Suppressor macrophage (primary cell): ENCODE measurements at places on chromosomes 12 and 14.

DNA sequence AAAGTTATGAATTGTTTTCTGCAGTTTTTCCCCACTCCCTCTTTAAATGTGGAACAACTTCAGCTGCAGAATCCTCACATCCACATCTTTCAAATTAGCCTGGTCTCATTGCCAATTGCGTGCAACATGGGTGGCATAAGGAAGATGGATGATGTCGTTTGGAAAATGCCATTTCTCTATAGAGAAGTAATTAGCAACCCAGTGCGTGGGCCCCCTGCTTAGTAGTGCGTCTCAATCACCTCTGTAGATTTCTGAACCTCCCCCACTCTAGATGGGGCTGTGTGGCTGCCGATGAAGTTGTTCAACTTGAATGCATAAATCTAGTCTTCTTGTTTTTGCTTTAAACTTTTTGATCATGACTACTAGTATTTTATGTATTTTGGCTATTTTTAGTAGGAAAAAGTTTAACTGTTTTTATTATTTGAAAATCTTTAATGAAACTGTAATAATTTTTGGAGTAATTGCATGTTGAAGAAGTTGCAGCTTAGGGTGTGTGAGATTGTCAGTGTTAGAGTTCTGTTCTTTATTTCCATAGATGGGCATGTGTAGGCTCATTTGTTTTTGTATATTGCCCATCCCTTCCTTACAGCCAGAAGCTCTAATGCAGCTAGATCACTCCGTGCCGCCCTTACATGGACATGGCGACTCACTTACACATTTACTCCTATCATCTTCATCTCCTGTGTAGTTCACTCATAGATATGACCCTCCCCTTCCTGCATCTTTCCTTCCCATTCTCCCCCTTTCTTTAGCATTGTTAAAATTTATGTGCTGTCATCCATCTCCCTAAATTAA, 358.2 kb downstream of the DIO2 start:
- no peak for DNase-seq

- no peak for DNase-seq
Observed at GRCh38 chr14:58783792-58784511, 146.2 kb downstream of the DACT1 start.

DNA sequence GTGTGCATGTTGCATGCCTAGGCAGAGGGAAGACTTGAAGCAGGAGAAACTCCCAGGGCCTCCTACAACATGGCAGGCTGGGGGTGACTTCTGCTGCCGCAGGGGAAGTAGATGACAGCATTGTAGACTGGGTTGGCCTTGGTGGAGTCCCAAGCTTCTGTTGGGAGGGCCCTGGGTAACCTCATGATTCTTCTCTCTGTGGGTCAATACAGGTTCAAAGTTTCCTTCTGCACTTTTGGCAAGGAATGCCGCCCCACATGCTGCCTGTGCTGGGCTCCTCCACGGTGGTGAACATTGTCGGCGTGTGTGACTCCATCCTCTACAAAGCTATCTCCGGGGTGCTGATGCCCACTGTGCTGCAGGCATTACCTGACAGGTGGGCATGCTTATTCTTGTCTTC, 78.4 kb upstream of the RIC8B start:
- DNase-seq, result no peak

GRCh38 chr12:79911889-79912656, 22.8 kb downstream of the PPP1R12A start:
- no peak for DNase-seq

DNA sequence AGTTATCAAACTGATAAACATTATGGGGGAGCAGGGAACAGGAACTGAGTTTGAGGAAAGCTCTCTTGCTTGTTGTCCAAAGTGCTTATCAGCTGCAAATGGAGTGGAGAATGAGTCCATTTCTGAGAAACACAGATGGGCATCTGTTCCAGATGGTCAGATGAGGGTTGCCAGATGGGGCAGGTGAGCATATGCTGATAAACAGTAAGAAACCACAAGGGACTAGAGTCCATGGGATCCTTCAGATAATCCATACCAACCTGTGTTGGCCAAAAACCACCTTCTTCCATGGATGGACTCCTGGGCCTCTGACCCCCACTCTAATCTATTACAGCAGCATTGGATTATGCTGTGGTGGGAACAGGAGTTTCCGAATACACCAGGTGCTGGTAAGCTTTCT, 38.3 kb downstream of the GNS start:
- DNase-seq, result no peak

DNA sequence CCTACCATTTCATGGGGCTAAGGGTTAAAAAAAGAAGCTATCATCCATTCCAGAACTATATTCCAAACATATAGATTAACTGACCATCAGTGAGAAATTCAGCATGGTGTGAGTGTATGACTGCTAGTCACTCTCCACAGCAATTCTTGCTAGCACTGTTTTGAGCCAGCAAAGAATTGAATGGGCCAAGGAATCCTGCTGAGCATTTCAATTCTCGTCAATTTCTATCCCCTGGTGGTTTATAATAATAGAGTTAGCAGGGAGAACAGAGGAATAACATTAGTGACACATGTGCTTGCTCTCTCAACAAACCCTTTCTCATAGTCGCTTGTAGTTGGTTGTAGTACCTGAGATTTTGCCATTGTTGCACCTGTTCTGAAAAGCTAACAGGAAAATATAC, 7.2 kb downstream of the MBIP start:
- DNase-seq, result no peak

- no peak for DNase-seq
Observed at GRCh38 chr14:24093207-24093900, 757 bp upstream of the PCK2 start.

DNA sequence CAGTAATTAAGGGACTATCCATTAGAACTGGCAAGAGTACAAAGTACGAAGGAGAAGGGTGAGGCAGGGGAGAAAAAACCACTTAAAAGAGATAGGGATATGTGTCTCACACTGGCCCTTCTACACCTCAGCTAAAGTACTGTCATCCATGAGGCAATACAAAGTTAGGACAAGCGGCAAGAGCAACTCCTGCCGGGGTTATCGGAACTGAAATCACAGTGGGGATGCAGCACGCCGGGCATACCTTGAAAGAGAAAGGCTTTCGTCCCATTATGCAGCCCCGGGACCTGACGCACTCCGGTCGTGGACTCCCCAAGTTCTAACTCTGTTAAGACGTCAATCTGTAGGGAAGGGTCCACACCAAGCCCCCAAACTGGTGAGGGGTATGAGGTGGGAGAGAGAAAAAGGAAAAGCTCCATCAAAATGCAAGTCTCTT, 1.1 kb downstream of the NELL2 start:
- no peak for DNase-seq

GRCh38 chr12:121534495-121535148, 46.2 kb downstream of the KDM2B start:
- DNase-seq, result no peak

DNA sequence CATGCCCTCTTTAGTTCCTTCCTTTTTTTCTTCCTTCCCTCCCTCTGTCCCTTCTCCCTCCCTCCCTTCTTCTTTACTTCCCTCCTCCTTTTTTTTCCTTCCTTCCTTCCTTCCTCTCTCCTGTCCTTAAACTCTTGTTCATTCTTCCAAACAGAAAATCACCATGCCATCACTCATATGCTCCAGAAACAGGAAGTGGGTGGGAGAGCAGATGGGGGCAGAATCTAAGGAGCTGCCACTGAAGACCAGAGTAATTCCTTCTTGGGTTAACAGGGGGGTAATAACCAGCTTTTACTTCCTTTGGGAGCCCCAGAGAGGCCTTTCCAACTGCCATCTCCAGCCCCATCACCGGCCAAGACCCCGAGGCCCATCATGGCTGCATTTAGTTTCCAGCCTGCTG, 51.2 kb downstream of the SVOP start:
- DNase-seq, result no peak

- DNase-seq, result no peak
Observed at GRCh38 chr12:106416273-106416672, 58.7 kb downstream of the POLR3B start.

DNA sequence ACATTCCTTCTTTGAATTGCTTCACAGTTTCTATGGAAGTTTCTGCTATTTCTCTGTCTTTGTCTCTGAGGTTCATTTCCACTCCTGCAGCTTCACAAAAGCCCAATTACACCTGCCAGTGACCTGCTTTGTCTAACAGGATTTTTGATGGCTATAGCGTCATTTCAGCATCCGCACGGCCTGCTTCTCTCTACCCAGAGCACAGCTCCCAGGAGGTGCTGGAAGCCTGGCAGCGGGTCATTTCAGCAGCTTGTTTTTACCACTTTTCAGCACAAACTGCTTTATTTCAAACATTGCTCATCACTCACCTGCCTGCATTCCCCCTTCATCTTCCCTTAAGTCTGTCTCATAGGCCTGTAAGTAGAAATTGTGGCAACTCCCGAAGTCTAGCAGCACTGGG, 434.5 kb upstream of the GARIN6 start:
- no peak for DNase-seq

DNA sequence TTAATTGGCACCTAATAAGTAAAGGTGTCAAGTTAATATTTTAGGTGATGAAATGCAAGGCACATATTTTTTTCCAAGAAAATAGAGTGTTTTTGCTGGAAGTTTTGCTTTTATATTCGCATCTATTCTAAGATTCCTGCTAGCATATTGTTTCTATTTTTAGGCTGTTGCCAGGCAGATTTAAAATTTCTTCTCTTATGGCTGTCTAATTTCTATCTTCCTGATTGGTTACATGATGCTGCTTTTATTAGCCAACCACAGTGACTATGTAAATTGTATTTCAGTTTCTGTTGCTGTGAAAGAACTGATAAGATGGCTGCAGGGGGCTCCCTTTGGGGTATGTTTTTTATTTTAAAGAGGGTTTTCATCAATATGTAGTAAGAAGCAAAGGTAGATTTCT, 42.7 kb downstream of the ATF7IP start:
- DNase-seq, result peak; percentile 16

DNA sequence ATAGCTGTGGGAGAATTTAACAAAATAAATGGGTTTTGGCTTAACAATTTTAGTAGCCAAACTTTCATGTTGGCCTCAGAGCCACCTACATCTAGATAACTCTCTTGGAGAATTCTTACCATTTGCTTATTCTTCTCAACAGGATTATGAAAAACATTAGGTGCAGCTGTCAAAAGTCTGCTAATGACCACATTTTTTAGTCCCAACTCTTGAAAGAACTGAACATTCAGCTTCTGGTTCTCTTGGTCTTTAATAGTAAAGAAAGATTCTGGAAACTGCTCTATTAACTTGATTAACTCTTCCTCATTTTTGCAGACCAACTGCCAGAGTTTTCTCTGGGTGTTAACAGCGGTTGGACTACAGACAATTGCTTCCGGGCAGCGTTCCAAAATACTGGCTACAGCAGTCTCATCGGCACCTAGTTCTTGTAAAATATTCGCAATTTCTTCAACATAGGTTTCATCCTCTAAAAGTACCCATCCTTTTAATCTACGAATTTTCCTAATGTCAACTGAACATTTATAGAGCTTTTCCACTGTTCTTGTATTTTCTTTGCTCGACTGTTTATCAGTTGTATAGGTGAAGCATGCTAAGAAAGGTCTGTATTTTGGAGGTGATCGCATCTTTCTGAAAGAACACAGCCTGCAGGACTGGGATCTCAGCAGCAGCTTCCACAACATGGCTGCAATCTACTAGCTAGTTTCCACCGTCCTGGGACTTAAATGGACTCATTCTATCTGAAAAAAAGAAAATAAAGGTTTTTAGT, 8.7 kb downstream of the MTERF2 start:
- no peak for DNase-seq

GRCh38 chr14:99207456-99207855, 64.5 kb downstream of the BCL11B start:
- DNase-seq, result no peak

- no peak for DNase-seq
Observed at GRCh38 chr14:105854600-105855245, 328.3 kb downstream of the TMEM121 start.

- DNase-seq, result no peak
Observed at GRCh38 chr12:116996621-116997020, 85.9 kb downstream of the FBXW8 start.

GRCh38 chr14:103527408-103528145, 1.4 kb upstream of the TRMT61A start:
- DNase-seq, result peak; percentile 60

- peak; percentile 20 for DNase-seq
Observed at GRCh38 chr12:124469193-124469888, 98.1 kb downstream of the NCOR2 start.
